Activated CD8-positive, alpha-beta memory T cell treated with anti-CD3 and anti-CD28 coated beads, Interleukin-2, amount 50 U/mL, for 48 hours (primary cell): ENCODE measurements at places on chromosomes 5 and 9.

DNA sequence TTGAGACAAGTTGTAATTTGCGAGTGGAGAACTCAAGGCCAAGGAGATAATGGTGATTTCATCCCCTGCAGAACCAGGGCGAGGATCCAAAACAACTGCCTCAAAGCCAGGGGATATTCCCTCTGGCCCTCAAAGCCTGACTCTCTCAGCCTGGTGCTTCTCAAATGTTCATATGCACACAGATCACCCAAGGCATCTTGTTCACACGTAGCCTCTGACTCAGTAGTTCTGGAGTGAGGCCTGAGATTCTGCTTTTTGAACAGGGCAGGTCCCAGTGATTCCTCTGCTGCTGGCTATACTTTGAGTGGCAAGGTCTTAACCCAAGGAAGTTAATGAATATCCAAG, 30.2 kb upstream of the WWC1 start:
- no peak for DNase-seq

GRCh38 chr9:9961487-9961886, 651.3 kb downstream of the PTPRD start:
- no peak for DNase-seq

DNA sequence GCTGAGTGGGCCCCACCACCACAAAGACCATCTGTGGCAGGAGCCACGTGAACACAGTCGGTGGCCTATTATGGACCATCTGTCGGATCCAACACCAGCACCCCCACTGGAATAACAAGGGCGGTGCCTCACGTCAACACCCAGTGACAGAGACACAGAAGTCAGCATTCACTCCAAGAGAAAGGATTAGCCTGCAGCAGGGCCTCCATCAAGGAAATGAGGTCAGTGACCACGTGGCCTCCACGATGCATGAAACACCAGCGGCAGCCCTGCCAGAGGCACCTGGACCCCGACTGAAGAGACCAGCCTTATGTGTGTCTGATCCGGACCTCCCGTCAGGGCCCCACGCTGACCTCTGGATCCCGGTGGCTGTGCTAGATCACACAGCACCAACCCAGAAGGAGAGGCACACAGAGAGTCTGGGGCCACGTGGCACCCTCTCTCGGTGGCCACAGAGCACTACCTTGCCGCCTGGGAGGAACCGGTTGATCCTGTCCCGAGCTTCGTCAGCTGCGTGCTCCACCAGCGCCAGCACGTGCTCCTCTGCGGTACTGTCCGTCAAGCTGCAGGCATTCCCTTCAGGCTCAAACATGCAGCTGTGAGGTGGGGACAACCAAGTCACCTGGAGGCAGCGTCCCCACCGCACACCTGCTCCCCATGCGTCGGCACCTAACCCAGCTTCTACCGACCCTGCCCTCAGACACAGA, 9.0 kb downstream of the BRD9 start:
- DNase-seq: no peak

DNA sequence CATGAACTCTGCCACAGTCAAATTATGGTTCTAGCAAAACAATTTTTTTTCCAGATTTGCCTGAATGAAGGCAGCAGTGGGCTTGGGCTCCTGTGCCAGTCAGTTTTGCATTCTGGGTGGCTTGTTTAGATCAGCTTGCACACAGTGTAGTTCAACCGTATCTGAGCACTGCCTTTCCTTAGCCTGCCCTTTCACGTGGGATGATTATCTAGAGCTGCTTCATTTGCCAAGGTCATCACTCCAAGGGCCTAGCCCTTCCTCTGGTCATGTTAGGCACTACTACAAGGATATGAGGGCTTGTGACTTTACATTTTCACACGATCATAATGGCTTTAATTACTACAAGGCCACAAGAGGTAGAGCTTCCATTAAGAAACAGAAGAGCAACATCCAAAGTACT, 150.6 kb upstream of the EFNA5 start:
- DNase-seq: no peak
